ENCODE measurements at places on chromosomes 7 and 10. TPM values are rescaled to one million over a fixed set of nuclear protein-coding genes. Genes with fewer than 3 reads are reported as not detected.

Gene SPDYE16
- 0.21 TPM for total RNA-seq

Gene TFEC
- total RNA-seq = 0.10 TPM

DNA sequence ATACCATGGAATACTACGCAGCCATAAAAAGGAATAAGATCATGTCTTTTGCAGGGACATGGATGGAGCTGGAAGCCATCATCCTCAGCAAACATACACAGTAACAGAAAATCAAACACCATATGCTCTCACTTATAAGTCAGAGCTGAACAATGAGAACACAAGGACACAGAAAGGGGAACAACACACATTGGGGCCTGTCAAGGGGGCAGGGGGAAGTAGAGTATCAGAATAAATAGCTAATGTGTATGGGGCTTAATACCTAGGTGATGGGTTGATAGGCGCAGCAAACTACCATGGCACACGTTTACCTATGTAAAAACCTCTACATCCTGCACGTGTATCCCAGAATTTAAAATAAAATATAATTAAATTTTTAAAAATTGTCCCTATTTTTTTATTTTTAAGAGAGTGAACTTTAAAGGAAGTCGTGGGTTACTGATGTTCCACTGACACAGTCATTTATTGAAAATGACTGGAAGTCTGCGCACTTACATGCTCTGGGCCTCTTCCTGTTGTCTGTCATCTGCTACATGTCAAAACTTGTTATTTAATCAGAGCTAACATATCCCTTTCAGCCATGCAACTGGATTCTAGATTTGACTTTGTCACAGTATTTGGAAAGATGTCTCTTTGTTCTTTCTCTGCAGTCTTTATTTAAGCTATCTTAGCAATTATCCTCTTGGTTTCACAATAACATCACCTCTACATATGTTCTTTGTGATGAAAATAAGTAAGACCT lies 73.7 kb upstream of the ABCB5 start:
- no peak for DNase-seq
- no peak overlapping the region for H3K27ac ChIP-seq

Gene CPEB3
- total RNA-seq = 1.1 TPM

Gene ZNF804B
- not detected for total RNA-seq

- H3K27ac ChIP-seq = no peak overlapping the region
- H3K27me3 ChIP-seq = no peaks in the 10 kb centered on the region
- no peak for DNase-seq
- no peak overlapping the region for H3K4me3 ChIP-seq
- peaks cover 7% of the 10 kb centered on the region for H3K4me1 ChIP-seq
Measured at GRCh38 chr7:13524076-13524475, 465.4 kb downstream of the ETV1 start.

DNA sequence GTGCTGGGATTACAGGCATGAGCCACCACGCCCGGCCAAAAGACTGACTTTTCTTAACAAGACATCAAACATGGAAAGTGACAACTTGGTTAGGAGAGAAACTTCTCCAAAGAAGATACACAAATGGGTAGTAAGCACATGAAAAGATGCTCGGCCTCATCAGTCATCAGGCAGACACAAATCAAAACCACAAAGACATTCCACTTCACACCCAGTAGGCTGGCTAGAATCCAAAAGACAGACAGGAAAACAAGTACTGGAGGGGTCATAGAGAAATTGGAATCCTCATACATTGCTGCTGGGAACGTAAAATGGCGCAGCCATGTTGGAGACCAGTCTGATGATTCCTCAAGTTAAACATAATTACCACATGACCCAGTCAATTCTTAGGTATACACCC lies 16.4 kb downstream of the SEPHS1 start:
- no peak overlapping the region for H3K4me3 ChIP-seq
- H3K36me3 ChIP-seq = peaks cover 38% of the 10 kb centered on the region
- peaks cover 3% of the 10 kb centered on the region for H3K27me3 ChIP-seq
- no peaks in the 10 kb centered on the region for H3K4me1 ChIP-seq

Gene TM9SF3
- 208 TPM for total RNA-seq

DNA sequence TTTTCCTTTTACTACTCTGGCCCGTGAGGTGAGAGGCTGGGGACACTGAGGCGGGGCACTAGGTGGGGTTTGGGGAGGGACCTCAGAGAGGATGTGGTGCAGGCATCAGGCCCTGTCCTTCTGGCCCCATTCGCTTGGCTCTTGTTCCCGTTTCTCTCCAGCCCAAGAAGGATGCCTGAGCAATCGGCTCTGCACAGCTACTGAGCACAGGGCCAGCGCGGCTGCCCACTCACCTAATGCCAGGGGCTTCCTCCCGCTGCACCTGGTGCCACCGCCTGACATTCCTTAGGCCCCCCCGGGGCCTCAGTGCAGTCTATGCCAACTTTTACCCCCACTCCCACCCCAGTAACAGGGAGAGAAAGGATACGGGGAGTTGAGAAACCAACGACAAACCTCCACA lies 12.5 kb downstream of the EMX2 start:
- peaks cover 29% of the 10 kb centered on the region for H3K27me3 ChIP-seq
- no peak overlapping the region for H3K27ac ChIP-seq
- no peak overlapping the region for H3K4me3 ChIP-seq
- no peaks in the 10 kb centered on the region for H3K36me3 ChIP-seq
- no peak for DNase-seq
- no peaks in the 10 kb centered on the region for H3K4me1 ChIP-seq

- no peaks in the 10 kb centered on the region for H3K4me1 ChIP-seq
- H3K4me3 ChIP-seq = no peak overlapping the region
- H3K27ac ChIP-seq = no peak overlapping the region
- DNase-seq = no peak
Measured at GRCh38 chr10:24027107-24027506, 181.8 kb upstream of the KIAA1217 start.

DNA sequence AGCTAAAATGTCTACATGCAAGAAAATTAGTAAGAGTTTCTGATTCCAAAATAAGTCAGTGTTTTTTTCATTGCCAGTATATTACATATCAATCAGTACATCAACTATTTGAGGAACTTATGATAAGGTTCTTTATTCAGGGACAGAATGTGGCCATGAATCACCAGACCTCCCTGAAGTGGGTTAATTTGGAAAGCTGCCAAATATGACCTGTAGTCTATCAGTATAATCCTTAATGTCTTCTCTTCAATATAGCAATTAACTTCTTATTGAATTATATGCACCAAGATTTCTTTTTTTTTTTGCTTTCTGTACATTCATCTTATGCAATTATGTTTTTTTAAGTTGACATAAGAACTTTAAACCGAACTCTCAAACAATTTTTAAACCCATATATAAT lies 714.5 kb upstream of the POT1 start:
- H3K27ac ChIP-seq = no peak overlapping the region
- no peak for DNase-seq
- no peaks in the 10 kb centered on the region for H3K27me3 ChIP-seq
- no peak overlapping the region for H3K4me3 ChIP-seq
- no peaks in the 10 kb centered on the region for H3K36me3 ChIP-seq

DNA sequence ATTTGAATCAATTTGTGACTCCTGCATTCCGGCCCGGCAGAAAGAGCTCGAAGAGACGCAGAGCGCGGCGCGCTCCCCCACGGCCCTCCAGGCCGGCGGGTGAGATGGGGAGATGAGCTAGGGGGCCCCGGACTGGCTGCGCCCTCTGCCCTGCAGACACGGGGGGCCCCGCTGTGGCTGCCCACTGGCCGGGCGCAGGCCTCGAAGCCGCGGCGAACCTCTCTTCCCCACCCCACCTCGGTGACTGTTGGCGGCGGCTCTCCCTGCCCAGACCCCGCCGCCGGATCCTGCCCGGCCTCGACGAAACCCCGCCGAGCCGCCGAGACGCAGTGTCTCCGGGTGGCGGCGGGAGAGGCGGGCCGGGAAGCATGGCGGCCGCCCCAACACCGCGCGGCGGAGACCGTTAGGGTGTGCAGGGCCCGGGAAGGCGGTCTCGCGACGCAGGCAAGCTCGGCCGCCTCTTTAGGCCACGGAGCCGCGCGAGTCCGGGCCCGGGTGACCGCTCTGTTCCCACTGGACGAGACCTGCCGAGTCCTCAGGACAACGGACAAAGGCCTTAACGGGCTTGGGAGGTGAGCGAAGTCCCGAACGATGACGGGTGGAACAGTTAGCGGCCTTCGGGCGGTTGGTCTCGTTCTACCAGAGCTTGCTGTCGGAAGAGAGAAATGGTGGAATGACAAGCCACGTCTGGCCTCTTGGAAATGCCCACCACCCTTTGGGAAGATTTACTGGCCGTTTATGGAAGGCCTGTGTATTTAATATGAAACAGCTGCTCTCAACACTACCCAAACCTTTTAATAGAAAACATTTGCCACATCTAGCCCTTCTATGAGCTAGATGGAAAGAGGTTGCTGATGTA lies 24.3 kb downstream of the NUP42 start:
- peaks cover 6% of the 10 kb centered on the region for H3K36me3 ChIP-seq
- no peak for DNase-seq
- no peak overlapping the region for H3K27ac ChIP-seq
- H3K27me3 ChIP-seq = peaks cover 2% of the 10 kb centered on the region

Gene HOGA1
- 0.48 TPM for total RNA-seq

Data from HFFc6 (cell line).